Right renal pelvis (tissue), 4 donors: ENCODE measurements at places on chromosomes 5 and 9. TPM values are rescaled to one million over a fixed set of nuclear protein-coding genes. Genes with fewer than 3 reads are reported as not detected.

The CTXN3 gene
- not detected for polyA plus RNA-seq

DNA sequence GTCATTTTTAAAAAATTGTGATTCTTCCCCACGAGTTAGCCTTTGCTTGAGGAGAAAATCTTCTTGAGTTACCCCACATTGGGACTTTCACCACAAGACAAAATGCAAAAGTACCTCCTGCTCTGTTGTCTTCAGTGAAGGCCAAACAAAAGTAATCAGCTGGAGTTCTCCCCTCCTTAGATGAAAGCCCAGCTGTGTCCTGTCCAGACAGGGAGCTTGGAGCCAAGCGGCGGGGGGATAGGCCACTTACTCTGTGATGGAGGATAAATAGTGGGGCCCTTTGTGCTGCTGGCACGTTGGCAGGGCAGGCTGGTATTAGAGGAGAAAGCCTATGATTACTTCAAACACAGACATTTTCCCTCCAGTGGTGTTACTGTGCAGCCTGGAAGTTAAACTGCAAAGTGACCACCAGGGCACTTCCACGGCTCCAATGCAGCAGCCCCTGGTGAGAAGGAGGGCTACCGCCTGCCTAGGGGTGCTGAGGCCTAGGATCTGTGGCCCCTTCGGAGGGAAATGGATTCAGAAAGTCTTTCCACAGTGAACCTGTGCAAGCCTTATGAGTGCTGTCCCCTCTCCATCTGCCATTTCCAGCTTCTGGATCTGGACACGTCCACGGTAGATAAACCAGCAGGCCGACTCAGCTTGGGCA is 155.0 kb downstream of the TMEM167A start:
- no peak for DNase-seq

The SPATA31C1 gene
- polyA plus RNA-seq = 0.84 TPM

DNA sequence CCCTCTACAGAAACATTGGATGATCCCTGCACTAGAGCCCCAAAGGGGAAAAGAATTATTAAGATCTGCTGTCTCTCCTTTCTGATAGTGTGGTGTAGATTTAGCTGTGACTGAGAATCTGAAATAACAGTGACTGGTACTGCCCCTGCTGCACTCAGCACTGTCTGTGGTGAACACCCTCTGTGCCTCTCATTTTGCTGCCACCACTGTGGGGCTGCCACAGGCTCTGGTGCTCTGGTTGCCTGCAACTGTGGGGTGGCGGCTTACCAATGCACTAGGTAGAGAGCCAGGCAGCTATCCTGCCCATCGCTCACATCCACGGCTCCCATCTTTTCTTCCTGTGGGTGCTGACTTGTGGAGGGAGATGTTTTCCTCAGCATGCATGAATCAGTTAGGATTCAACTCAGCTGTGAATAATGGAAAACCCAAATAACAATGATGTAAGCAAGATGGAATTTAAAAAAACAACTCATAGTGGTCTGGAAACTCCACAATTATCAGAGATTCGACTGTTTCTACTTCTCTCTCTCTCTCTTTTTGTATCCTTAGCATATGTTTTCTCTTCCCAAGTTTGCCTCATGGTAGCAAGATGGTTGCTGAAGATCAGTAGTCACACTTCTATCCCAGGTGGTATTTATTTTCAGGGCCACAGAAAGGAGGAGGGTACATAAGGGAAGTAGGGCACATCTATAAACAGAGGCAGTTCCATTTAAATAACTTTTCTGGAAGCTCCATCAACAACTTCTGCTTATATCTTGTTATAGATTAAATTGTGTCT is 99.8 kb upstream of the DAP start:
- no peak for DNase-seq

The PCDHGA2 gene
- 6.2 TPM for polyA plus RNA-seq

- no peak for DNase-seq
These were observed 72.5 kb upstream of the DAPK1 start for GRCh38 chr9:87425202-87425601.

The AHRR gene
- 2.3 TPM for polyA plus RNA-seq
